ENCODE measurements at places on chromosomes 7 and 10.
A peak's percentile ranks its signal among the peaks of the same experiment; 100 is the strongest.

- no peak overlapping the region for H3K27ac ChIP-seq
- no peak overlapping the region for H3K4me3 ChIP-seq
Measured at GRCh38 chr10:94129393-94130130, 135.8 kb downstream of the PLCE1 start.

DNA sequence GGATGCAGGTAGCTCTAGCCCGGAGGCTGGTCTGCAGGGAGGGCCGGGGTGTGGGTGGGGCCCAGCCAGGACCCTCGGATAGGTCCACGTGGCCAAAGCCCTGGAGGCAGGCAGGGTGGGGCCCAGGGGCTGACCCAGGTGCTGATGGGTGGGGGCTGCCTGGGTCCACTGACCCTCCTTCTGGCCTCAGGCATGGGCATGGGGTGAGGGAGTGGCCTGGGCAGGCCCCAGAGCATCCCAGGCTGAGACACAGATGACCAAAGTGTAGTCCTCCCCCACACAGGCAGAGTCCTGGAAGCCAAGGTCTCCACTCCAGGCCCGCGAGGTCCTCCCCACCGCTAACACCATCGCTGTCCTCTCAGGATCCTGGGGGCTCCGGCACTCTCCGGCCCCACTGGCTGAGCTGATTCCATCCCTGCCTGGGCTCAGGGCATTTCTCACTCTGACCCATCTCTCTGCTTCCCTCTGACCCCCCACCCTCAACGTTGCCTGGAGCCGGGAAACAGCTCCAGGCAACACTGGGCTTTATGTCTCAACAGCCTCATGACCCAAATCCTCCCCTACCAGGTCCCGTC, 20.7 kb upstream of the PPP2R2D start:
- peaks cover 3% of the 10 kb centered on the region for H3K4me1 ChIP-seq
- H3K27ac ChIP-seq: no peak overlapping the region
- H3K36me3 ChIP-seq: no peaks in the 10 kb centered on the region
- no peak overlapping the region for H3K4me3 ChIP-seq
- H3K27me3 ChIP-seq: peaks cover 11% of the 10 kb centered on the region

DNA sequence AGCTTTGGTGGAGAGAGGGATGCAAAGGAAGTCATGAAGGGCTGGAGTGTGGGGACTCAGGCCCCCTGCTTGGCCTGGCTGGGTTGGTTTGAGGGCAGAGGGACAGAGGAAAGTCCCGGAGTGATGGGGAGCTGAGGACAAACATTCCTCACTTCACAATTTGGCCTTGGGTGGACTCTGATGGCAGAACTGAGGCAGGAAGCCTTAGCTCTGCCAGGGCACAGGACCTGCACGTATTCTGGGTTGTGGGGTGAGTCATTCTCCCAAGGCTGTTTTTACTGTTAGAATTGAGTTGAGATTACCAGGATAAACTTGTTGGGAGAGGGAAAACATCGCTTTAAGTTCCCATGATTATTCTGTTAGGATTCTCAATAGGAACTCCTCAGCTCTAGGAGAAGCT, 2.6 kb downstream of the GOLGA7B start:
- no peak overlapping the region for H3K4me3 ChIP-seq
- H3K36me3 ChIP-seq: no peaks in the 10 kb centered on the region
- peaks cover 8% of the 10 kb centered on the region for H3K4me1 ChIP-seq
- H3K27ac ChIP-seq: no peak overlapping the region

DNA sequence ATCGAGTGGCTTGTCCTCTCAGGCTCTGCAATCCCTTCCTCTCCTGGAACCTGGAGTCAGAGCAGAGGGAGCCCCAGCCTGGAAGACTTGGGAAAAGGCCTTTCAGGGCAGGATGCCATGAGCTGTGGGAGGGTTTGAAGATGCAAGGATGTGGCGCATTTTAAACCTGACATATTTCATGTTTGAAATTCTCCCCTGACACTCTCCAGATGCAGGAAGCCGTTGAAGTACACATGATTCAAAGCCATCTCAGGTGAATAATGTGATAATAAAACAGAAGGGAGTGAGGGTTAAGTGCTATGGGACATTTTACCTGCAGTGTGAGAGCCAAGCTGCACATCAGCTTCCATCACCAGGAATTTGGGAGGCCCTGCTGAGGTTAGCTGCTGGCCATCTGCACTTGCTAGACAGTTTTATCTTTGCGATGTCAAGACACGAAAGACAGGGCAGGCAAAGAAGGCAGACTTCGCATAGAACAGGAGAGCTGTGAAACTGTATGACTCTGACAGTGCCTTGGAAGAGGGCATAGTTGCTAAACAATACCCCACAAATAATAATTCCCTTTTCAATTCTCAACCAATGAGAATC, 159.1 kb upstream of the GDF10 start:
- no peaks in the 10 kb centered on the region for H3K36me3 ChIP-seq
- no peak overlapping the region for H3K4me3 ChIP-seq
- no peaks in the 10 kb centered on the region for H3K4me1 ChIP-seq
- no peaks in the 10 kb centered on the region for H3K27me3 ChIP-seq
- no peak for DNase-seq

DNA sequence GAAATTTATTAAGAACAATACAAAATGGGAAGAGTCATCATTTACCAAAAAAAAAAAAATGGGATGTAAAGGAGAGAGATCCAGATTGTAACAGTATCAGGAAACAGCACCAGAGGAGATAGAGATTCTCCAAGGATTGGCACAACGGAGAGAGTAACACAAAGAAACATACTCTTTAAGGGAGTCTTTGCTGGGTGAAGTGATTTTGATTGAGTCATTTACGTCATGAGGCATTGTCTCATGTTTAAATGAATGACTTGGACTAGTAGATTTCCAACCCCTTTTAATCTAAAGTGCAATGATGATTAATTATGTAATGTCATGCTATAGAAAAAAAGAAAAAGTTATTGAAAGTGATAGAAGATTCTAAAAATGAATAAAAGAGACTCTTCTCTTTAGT, 68.8 kb downstream of the ITGB8 start:
- no peaks in the 10 kb centered on the region for H3K27me3 ChIP-seq
- no peak for DNase-seq
- H3K4me1 ChIP-seq: peaks cover 5% of the 10 kb centered on the region

GRCh38 chr10:77248104-77248790, 389.4 kb downstream of the KCNMA1 start:
- DNase-seq: peak; percentile 64
- peaks cover 13% of the 10 kb centered on the region for H3K4me1 ChIP-seq
- H3K27ac ChIP-seq: no peak overlapping the region
- no peaks in the 10 kb centered on the region for H3K27me3 ChIP-seq

- no peak for DNase-seq
- H3K27me3 ChIP-seq: no peaks in the 10 kb centered on the region
- no peak overlapping the region for H3K4me3 ChIP-seq
- no peaks in the 10 kb centered on the region for H3K4me1 ChIP-seq
- no peaks in the 10 kb centered on the region for H3K36me3 ChIP-seq
- no peak overlapping the region for H3K27ac ChIP-seq
Measured at GRCh38 chr7:26409661-26410547, 118.2 kb downstream of the SNX10 start.

DNA sequence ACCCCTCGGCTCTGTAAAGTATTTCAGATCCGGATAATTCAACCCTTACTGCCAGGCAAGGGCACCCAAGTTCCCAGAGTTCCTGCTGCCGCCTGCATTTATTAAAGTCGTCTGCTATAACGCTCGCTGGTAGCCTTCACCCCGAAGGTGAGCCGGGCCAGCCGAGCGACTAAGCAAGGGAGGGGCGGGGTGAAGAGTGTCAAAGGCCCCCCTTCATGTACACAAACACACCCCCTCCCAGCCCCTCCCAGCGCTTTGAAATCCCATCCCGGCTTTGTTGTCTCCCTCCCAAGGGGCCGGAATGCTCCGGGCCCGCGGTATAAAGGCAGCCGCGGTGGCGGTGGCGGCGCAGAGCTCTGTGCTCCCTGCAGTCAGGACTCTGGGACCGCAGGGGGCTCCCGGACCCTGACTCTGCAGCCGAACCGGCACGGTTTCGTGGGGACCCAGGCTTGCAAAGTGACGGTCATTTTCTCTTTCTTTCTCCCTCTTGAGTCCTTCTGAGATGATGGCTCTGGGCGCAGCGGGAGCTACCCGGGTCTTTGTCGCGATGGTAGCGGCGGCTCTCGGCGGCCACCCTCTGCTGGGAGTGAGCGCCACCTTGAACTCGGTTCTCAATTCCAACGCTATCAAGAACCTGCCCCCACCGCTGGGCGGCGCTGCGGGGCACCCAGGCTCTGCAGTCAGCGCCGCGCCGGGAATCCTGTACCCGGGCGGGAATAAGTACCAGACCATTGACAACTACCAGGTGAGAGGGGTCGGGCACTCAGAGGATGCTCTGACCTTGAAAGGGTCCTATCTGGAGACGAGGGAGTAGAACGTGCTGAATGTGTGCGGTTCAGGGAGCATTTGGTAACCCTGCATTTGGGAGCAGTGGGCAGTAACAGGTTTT, at the start of gene DKK1:
DKK1 (plus strand) TSS at position 349 of the 889 bp plus-strand sequence; CDS start at position 503, 154 bp downstream.
- H3K27ac ChIP-seq: no peak within 1 kb of the TSS
- H3K27me3 ChIP-seq: peaks cover 34% of the 10 kb centered on the region
- DNase-seq: peak; percentile 22
- peaks cover 19% of the 10 kb centered on the region for H3K4me1 ChIP-seq
- H3K4me3 ChIP-seq: peak within 1 kb of the TSS; percentile 55
- no peaks in the 10 kb centered on the region for H3K36me3 ChIP-seq

- no peak overlapping the region for H3K4me3 ChIP-seq
- peaks cover 16% of the 10 kb centered on the region for H3K4me1 ChIP-seq
- no peak overlapping the region for H3K27ac ChIP-seq
- no peak for DNase-seq
Measured at GRCh38 chr7:4140933-4141332, 541.2 kb upstream of the FOXK1 start.

DNA sequence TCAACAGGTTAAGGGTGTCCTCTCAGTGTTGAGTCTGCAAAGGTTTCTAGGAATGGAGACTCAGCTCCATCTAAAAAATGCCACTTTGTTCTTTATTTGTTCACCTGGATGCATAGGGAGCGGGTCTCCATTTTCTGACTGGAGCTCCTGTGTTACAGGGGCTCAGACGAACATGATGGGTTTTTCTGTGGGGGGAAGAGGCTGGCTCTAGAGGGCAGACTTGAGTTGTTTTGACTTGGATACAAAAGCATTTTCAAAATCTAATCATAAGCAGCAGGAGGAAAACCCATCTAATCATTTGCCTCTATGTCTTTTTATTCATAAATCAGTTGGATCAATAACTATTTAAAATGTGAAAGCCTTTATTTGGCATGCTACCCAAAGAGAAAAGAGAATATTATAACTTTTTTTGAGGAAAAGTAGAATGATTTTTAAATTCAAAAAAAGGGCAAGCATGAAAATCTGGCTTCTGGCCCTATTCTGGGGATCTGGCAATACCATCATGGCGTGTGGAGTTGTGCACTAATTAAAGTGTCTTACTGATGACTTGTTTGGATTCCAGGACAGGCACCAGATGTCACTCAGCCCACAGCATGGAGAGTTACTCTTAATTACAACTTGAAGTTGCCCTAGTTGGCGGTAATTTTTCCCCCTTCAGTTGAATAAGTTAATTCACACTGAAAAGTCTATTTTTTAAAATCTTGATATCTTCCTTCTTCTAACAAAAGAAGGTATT, 594.9 kb downstream of the REEP3 start:
- H3K27ac ChIP-seq: no peak overlapping the region
- no peaks in the 10 kb centered on the region for H3K27me3 ChIP-seq
- H3K36me3 ChIP-seq: no peaks in the 10 kb centered on the region
- H3K4me3 ChIP-seq: no peak overlapping the region
- H3K4me1 ChIP-seq: no peaks in the 10 kb centered on the region

DNA sequence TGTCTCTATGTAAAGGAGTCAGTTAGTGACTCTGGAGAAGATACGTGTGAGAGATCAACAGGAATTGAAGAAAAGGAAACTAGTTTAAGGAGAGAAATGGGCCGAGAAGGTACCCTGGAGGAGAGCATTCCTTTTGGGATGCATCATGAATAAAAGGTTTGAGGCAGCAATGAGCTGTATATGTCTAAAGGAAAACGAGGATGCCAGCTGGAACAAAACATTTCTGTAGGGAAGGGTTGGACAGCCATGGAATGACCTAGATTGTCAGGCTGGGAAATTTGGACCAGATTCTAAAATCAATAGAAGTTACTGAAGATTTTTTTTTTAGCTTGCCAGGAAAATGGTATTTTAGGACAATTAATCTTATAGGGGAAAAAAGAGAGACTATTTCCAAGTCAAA, 17.2 kb upstream of the MPP7 start:
- no peaks in the 10 kb centered on the region for H3K36me3 ChIP-seq
- H3K4me3 ChIP-seq: no peak overlapping the region
- peaks cover 2% of the 10 kb centered on the region for H3K4me1 ChIP-seq
- H3K27ac ChIP-seq: no peak overlapping the region

GRCh38 chr7:1463676-1464223, 4.5 kb upstream of the MICALL2 start:
- H3K4me1 ChIP-seq: peaks cover 46% of the 10 kb centered on the region
- H3K4me3 ChIP-seq: no peak overlapping the region
- H3K27me3 ChIP-seq: no peaks in the 10 kb centered on the region
- H3K36me3 ChIP-seq: peaks cover 5% of the 10 kb centered on the region
- no peak overlapping the region for H3K27ac ChIP-seq
- DNase-seq: no peak

DNA sequence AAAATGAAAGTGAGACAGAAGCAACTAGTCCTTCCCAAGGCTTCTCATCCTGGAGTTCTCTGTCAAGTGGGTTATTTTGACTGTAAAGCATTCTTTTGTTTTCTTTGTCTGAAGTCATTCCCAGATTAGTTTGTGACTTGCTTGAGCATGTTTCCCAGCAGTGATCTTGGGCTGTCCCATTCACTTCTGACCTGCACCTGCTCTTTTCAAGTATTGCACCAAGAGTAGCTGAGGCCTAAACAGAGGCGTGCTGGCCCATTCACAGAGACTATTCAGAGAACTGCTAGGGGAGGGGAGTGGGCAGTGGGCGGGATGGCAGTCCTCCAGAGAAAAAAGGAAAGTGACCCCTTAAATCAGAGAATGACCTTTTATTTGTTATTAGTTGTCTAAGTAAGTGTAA, 61.3 kb downstream of the CACNA2D1 start:
- no peak overlapping the region for H3K4me3 ChIP-seq
- DNase-seq: peak; percentile 24
- H3K27me3 ChIP-seq: no peaks in the 10 kb centered on the region
- H3K4me1 ChIP-seq: no peaks in the 10 kb centered on the region
- H3K36me3 ChIP-seq: no peaks in the 10 kb centered on the region

- no peaks in the 10 kb centered on the region for H3K36me3 ChIP-seq
- no peaks in the 10 kb centered on the region for H3K4me1 ChIP-seq
- no peaks in the 10 kb centered on the region for H3K27me3 ChIP-seq
- H3K27ac ChIP-seq: no peak overlapping the region
- no peak overlapping the region for H3K4me3 ChIP-seq
Measured at GRCh38 chr7:29538389-29538788, 25.2 kb upstream of the PRR15 start.

DNA sequence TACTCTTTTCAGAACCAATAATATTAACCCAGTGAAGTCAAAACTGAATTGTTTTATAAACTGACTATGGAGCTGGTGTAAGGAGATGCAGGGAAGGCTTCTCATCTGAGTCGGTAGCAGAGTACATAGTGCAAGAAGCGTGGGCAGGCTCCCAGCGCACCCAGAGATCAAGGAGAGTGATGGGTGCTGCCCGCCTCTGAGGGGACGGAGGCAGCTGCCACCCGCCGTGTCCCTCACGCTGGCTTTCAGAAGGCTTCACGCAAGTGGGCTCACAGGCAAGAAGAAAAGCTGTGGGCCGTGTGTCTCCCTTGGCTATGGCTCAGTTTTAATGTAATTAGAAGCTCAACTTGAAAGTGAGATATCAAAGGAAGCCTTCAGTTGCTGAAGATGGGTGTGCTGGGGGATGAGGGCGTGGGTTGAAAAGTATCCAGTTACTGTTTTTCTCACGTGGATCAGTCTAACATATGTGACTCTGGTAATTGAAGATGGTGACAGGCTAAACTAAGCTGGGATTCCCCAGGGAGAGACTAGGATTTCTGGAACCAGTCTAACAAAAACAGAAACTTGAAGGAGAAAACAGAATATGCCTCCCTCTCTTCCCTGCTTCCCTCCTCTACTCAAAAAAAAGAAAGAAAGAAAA, 159.9 kb downstream of the MGMT start:
- no peak overlapping the region for H3K4me3 ChIP-seq
- H3K27me3 ChIP-seq: no peaks in the 10 kb centered on the region
- peak overlapping the region; percentile 54 for H3K27ac ChIP-seq
- no peaks in the 10 kb centered on the region for H3K36me3 ChIP-seq
- peaks cover 24% of the 10 kb centered on the region for H3K4me1 ChIP-seq

All from muscle of leg (tissue), 16 donors.